ENCODE measurements at places on chromosomes 7 and 10.

DNA sequence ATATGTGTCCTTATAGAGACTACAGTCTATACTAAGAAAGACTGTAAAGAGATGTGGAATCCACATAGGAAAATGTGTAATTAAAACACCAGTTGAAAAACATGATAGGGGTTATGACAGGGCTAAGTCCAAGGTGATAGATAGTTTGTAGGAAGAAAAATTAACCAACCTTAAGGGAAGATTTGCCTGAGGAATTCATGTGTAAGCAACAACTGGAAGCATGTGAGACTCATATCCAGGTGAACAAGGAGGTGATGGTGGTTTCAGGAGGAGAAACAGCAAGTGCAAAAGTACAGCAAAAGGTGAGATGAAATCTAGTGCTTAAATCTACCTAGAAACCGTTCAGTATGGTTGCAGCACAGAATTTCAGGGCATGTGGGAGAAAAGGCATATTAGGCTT lies 216.7 kb upstream of the ETV1 start:
- DNase-seq = no peak

GRCh38 chr7:516606-517456 lies 2.8 kb downstream of the PDGFA start:
- DNase-seq = no peak

DNA sequence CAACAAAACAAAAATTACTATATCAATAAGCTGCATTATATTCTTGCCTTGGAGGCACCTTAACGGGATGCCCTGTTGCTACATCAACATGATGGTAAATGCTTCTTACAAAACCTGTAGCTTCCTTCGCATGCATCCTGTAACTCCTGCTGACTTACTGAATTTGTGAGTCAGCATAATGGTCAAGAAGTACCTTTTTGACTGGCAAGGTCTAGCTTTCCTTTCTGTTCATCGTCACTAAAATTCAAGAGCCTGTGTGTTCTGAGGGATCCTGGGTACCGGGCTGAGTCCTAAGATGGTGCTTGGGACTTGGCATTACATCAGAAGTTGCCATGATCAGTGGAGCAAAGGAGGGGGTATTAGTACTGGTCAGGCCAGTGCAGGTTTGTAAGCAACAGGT lies 4.9 kb downstream of the PFKFB3 start:
- no peak for DNase-seq

DNA sequence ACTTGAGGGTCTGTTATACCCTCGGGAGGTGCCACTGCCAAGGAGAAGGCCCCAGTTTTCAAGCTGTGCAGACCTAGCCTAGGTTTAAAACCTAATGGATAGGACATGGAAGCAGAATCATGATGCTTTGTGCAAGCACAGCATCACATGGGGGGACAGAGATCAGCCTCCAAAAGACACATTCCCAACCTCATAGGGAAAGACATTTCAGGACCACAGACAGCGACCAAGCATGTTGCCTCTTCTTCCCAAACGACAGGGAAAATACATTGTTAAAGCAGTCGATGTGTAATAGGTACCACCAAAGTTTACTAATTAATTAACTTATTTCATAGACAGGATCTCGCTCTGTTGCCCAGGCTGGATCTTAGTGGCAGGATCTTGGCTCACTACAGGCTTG lies 573.9 kb downstream of the TCERG1L start:
- no peak for DNase-seq

GRCh38 chr10:102702742-102703141 lies 11.5 kb downstream of the ARL3 start:
- no peak for DNase-seq

Measured in activated CD8-positive, alpha-beta memory T cell treated with anti-CD3 and anti-CD28 coated beads for 48 hours (primary cell).